Stomach (tissue), 19 donors: ENCODE measurements at places on chromosomes 2 and 18. TPM values are rescaled to one million over a fixed set of nuclear protein-coding genes. Genes with fewer than 3 reads are reported as not detected.

DNA sequence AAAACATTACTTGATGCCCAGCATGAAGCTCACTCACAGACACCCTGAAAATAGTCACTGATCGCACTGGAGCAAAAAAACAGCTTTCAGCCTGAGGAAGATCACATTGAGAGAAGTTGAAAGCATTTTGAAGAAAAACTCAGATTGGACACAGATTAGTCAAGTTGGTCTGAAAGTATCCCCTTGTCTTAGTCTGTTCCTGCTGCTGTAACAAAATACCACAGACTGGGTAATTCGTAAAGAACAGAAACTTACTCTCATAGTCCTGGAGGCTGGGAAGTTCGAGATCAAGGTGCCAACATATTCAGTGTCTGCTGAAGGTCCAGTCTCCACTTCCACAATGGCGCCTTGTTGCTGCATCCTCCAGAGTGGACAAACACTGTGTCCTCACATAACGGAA is 14.2 kb upstream of the NDUFV2 start:
- DNase-seq: no peak
- H3K36me3 ChIP-seq: no peaks in the 10 kb centered on the region
- H3K4me1 ChIP-seq: no peaks in the 10 kb centered on the region
- no peak overlapping the region for H3K27ac ChIP-seq
- no peak overlapping the region for H3K4me3 ChIP-seq

DNA sequence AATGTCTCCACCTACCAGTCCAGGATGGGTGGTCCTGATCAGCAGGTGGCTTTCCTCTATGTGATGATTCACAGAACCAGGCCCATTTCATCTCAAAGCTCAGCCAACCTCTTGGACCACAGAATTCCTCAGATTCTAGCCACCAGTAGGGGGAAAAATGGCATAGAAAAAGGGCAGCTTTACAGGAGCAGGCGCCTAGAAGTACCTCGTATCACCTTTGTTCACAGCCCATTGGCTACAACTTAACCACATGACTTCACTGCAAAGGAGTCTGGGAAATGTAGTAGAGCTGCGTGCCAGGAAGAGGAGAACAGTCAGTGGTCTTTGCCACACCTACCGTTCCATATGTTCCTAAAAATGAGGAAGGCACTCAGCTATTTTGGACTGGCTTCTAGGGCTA is 62.8 kb upstream of the DTNA start:
- H3K27ac ChIP-seq: no peak overlapping the region
- no peaks in the 10 kb centered on the region for H3K36me3 ChIP-seq
- no peak overlapping the region for H3K4me3 ChIP-seq
- DNase-seq: no peak

- no peak overlapping the region for H3K27ac ChIP-seq
- no peak overlapping the region for H3K4me3 ChIP-seq
- peak; percentile 50 for DNase-seq
- H3K36me3 ChIP-seq: no peaks in the 10 kb centered on the region
- peaks cover 18% of the 10 kb centered on the region for H3K4me1 ChIP-seq
Observed at GRCh38 chr2:227479865-227480475, 8.0 kb downstream of the AGFG1 start.

DNA sequence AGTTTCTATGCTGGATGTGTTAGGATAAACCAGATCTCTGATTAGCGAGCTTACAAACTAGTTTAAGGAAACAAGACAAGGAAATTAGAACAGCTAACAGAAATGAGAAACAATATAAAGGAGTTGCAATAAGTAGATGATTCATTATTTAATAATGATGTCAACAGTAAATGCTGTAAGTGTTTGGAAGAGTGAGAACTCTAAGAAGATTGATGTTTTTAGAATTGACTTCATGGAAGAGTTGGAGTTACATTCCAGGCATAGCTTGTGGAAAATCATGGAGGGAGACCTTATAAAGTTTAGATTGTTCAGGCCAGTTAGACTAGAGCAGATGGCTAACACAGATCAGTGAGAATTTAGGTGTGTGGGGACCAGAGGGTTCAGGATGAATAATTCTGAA is 32.6 kb downstream of the PPP1R1C start:
- no peak overlapping the region for H3K4me3 ChIP-seq
- no peak for DNase-seq
- no peaks in the 10 kb centered on the region for H3K27me3 ChIP-seq
- no peak overlapping the region for H3K27ac ChIP-seq

Gene RAB27B
- total RNA-seq: 102 TPM

- H3K36me3 ChIP-seq: no peaks in the 10 kb centered on the region
- DNase-seq: no peak
- no peaks in the 10 kb centered on the region for H3K4me1 ChIP-seq
- H3K27ac ChIP-seq: no peak overlapping the region
- no peaks in the 10 kb centered on the region for H3K27me3 ChIP-seq
Observed at GRCh38 chr2:140734992-140735391, 1395.8 kb downstream of the LRP1B start.

Gene SNED1
- total RNA-seq: 22.7 TPM

DNA sequence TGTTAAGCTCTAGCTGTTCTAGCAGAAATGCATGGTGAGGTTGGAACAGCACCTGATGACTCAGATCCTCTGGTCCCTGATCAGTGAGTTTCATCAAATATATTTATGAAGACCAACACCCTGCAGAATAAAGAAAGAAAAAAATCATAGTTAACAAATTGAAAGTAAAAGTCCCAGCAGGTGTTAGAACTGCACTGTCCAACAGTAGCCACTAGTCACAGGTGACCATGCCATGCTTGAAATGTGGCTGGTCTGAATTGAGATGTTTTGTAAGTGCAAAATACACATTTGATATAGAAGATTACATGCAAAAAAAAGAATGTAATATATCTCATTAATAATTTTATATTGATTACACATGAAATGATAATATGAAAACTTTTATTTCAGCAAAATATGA is 1010.7 kb upstream of the ZEB2 start:
- no peak for DNase-seq
- no peak overlapping the region for H3K4me3 ChIP-seq
- no peak overlapping the region for H3K27ac ChIP-seq
- no peaks in the 10 kb centered on the region for H3K36me3 ChIP-seq
- H3K4me1 ChIP-seq: no peaks in the 10 kb centered on the region
- no peaks in the 10 kb centered on the region for H3K27me3 ChIP-seq

DNA sequence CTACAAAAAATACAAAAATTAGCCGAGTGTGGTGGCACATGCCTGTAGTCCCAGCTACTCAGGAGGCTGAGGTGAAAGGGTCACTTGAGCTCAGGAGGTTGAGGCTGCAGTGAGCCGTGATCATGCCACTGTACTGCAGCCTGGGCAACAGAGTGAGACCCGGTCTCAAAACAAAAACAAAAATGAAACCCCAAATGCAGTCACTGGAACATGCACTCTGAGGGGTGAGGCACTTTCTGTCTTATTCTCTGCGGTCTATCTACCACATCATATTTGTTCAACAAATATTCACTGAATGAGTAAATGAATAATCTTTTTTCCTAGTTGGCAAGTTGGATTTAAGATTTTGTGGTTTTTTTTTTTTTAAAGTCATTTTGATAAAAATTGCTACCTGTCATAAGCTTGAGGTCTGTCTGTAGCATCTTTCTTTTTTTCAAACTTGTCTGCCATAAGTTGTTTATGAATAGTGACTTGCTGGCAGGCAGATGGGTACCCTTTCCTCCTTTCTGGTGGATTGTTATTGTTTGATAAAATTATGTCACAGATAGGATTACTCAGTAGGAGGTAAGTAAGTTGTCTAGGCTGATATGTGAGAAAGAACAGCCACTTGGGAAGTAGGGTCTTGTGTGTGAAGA is 11.8 kb downstream of the CHRNA1 start:
- H3K4me3 ChIP-seq: no peak overlapping the region
- no peaks in the 10 kb centered on the region for H3K36me3 ChIP-seq
- no peak overlapping the region for H3K27ac ChIP-seq
- H3K4me1 ChIP-seq: no peaks in the 10 kb centered on the region

Gene CXCR1
- not detected for total RNA-seq

- H3K27me3 ChIP-seq: no peaks in the 10 kb centered on the region
- DNase-seq: no peak
- peaks cover 4% of the 10 kb centered on the region for H3K36me3 ChIP-seq
Observed at GRCh38 chr18:21700528-21701075, 4.0 kb downstream of the ABHD3 start.

Gene OTOS
- total RNA-seq: not detected

DNA sequence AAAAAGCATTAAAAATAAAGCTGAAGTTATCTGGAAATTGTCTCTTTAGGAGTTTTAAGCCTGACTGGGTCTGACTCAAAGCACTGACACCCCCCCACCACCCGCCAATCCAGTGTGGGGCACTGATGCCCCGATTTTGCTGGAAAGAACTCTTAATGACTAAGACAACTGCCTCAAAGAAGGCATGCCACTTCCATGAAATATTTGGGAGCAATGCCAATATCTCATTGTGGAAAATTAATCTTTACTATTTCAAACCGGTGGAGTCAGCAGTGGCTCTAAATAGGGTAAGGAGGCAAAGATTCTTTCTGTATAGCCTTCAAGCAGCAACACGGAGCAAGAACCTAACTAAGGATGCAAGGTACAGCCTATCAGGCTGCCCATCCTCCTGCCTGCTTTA is 4.5 kb downstream of the FKBP7 start:
- H3K27ac ChIP-seq: no peak overlapping the region
- H3K36me3 ChIP-seq: peaks cover 3% of the 10 kb centered on the region
- peaks cover 20% of the 10 kb centered on the region for H3K4me1 ChIP-seq
- H3K27me3 ChIP-seq: no peaks in the 10 kb centered on the region
- no peak overlapping the region for H3K4me3 ChIP-seq
- no peak for DNase-seq

GRCh38 chr2:15834381-15835031 is 105.8 kb upstream of the MYCN start:
- no peaks in the 10 kb centered on the region for H3K27me3 ChIP-seq
- no peaks in the 10 kb centered on the region for H3K4me1 ChIP-seq
- H3K27ac ChIP-seq: no peak overlapping the region
- H3K4me3 ChIP-seq: no peak overlapping the region
